HEK293T (cell line): ENCODE measurements at places on chromosomes 2 and 18.

DNA sequence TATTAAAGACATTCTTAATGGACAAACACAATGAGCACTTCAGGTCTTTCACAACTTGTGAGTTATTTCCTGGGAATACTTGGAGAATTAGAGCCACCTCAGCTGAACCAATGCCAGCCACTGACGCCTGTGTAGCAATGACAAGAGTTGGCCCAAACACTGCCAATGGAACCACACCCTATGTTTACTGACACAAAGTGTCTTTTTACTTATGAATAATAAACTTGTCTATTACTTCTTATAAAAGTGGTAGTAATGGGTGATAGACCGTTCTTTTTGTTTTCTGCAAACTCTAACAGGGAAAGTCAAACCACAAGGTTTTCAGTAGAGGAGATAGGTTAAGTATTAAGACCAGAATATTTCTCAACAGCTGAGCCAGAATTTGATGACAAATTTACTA is 12.5 kb upstream of the CHAC2 start:
- no peak for DNase-seq

DNA sequence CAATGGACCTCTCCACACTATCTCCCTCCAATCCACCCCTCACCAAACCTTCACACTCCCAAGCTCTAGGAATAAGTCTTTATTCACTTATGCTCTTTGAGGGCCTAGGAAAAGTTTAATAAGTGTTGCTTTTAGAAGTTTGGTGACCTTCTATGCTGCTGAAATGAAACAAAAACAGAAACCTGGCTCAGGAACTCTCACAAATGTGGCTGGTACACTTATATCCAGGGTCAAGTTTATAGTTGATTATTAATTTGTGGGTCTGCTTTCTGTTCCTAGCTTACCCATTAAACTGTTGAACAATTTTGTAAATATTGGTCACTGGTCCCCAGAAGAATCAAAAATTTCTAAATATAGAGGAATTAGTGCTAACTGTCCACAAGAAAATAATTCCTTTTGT is 14.2 kb upstream of the ANKRD44 start:
- DNase-seq, result no peak

- no peak for DNase-seq
These were observed 1.6 kb downstream of the EHD3 start for GRCh38 chr2:31235504-31235902.

DNA sequence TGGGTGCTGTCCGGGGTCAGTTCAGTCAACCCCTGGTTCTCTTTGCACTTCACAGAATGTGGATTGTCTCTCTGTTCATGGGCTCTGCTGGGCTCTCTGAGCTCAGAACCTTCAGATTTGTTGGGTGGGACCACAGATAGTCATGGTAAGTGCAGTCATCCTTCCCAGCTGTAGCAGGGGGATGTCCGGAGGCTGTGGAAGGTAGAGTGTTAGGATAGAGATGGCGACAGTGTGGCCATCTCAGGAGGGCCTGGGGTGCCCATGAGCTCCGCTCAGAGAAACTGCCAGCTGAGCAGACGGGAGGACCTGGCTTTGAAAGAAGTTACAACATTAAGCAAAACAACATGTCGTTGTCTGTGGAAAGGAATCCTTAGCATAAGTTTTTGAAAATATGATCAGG is 149.8 kb downstream of the FAM210A start:
- DNase-seq, result no peak

- DNase-seq, result no peak
These were observed 904.2 kb upstream of the NXPH2 start for GRCh38 chr2:139684286-139684860.

GRCh38 chr2:50754514-50754913 is 277.4 kb downstream of the NRXN1 start:
- no peak for DNase-seq

- DNase-seq, result no peak
These were observed 32.2 kb upstream of the TEX51 start for GRCh38 chr2:126866451-126866850.

DNA sequence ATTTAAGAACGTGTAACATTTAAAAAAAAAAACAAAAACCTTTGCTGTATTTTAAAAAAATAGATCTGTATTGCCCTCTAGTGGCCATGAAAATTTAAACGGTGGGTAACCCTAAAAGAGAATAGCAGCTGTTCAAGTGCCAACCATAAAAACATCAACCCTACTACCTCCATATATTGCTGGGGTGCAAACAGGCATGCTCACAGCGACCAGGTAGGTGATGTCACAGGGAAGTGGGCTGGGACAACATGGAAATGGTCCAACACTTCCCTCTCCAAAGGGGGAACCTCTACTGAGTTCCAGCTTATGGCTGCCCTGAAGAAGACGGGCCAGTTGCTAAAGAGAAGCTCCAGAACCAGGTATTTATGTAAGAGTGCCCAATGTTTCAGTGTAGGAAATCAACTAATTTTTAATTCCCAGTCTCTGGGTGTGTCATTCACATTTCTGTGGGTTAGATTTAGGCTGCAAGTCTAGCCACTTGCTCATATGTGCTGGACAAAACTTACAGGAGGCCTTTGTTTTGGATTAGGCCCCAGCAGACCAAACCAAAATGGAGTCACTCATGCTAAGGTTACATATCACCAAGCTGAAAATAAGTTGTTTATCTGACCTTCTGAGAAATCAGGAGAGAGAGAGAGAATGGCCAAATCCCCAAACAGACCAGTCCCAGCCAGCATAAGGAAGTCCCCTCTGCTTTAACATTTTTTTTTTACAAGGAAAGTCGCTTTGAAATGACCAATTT is 54.5 kb downstream of the SKA1 start:
- DNase-seq, result peak; percentile 6

GRCh38 chr2:6968319-6969100 is 51.3 kb downstream of the RNF144A start:
- no peak for DNase-seq

GRCh38 chr18:41128545-41128944 is 826.5 kb upstream of the PIK3C3 start:
- DNase-seq, result no peak

GRCh38 chr2:238380785-238381184 is 45.9 kb upstream of the ASB1 start:
- no peak for DNase-seq

GRCh38 chr2:189082376-189082975 is 97.1 kb downstream of the COL5A2 start:
- peak; percentile 7 for DNase-seq

DNA sequence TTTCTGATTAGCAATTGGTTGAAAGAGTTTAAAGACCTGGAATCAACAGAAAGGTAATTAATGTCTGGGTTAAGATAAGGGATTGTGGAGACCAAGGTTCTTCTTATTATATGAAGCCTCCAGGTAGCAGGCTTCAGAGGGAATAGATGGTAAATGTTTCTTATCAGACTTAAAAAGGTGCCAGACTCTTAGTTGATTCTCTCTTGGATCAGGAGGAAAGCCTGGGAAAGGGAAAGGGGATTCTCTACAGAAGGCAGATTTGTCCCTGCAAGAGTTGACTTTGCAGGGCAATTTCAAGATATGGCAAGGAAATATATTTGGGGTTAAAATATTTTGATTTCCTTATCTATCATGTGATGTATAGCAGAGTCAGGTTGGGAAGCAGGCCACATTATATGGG is 153.1 kb upstream of the ARL4C start:
- no peak for DNase-seq

GRCh38 chr2:119256582-119256921 is 32.9 kb downstream of the STEAP3 start:
- no peak for DNase-seq

GRCh38 chr2:212945526-212945925 is 205.9 kb downstream of the IKZF2 start:
- no peak for DNase-seq

DNA sequence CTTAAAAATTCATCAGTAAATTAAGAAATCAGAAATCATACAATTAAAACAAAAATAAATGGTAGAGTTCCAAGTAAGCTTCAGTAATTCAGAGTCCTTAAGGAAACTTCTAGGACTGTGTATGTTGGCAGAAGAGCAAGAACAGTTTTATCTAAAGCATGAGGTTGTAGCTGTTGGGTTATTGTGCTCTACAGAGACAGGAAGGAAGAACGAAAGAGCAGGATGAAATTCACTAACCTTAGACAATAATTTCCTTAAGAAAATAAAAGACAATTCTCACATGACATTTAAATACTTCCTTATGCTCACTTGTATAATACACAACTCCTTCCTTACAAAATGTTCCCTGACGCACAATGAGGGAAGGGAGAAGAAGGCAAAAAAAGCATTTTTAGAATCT is 133.4 kb downstream of the STK39 start:
- DNase-seq, result no peak

GRCh38 chr2:83578405-83578804 is 880.7 kb downstream of the SUCLG1 start:
- DNase-seq, result no peak

DNA sequence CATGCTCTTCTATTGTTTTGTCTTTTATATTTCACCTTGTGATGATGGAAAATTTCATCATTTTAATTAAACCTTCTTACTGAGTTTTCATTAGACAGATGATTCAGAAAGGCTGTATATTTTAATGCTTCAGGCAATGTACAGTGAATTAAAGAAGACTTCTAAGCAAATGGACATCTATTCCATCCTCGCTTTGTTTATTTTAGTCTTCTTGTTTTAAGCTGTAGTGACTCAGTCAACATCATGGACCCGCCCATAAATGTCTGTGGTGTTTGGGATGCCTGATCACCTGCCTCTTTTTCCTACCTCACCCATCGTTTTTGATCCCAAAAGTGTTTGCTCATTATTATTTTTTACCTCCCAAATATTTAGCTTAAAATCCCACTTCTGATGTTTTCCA is 43.1 kb downstream of the KYNU start:
- no peak for DNase-seq

GRCh38 chr18:79460481-79461300 is 65.0 kb downstream of the NFATC1 start:
- no peak for DNase-seq

- no peak for DNase-seq
These were observed 19.6 kb upstream of the ALMS1 start for GRCh38 chr2:73366060-73366459.

GRCh38 chr2:239159476-239159911 is 241.3 kb downstream of the HDAC4 start:
- DNase-seq, result no peak

DNA sequence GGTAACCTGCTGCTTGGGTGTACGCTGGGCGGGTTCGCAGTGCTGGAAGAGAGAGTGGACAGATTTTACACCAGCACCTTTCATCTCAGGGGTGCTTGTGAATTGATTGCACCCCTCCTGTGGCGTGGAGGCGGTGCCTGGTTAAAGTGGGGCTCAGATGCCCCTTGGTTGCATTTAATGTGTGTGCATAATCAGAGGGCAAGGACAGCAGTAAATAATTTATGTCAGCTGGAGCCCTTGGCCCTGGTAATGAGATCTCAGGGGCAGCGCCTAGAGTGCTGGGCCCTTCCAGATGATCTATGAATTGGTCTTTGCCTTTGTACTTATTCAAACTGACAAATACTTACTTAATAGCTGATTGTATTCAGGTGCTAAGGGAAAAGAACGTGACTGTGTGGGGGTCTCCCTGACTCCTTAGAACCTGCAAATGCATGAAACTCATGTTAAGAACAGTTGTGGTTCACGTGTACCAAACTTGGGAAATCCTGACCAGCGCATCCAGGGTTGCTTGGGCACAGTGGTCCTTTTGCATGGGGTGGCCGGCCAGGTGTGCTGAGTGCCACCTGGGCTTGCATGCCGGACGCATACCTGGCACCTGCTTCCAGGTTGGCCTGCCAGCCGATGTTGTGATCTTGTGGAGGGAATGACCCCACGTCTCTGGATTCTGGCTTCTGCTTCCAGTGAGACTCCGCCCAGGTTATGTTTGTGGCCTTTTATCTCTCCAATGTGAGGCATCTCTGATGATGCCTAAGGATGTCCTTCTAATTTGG is 118.5 kb downstream of the AGAP1 start:
- no peak for DNase-seq

DNA sequence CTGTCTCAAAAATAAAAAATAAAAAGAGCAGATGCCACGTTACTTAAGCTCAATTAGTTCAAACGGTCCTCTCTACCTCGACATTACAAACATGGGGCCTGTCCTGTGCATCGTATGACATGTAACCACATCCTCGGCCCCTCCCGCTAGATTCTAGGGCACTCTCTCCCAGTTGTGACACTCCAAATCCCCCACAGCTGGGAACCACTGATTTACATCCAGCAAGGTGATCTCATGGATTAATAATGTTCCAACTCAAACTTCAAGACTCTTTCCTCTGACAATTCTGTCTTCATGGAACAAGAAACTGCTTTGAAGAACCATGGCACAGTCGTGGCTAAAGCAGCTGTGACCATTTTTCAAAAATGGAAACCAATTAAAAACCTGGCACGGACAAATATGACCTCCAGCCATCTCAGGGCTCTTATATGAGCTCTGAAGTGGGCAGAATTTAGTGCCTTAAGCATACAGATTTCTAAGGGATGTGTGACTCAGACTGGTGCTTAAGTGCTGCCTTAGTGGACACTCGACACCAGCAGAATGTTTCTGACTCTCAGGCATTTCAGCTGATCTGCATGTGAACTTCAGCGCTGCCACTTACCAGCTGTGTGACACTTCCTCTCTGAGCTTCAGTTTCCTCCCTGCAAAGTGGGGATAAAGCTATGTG is 31.7 kb upstream of the ASAP2 start:
- DNase-seq, result no peak

DNA sequence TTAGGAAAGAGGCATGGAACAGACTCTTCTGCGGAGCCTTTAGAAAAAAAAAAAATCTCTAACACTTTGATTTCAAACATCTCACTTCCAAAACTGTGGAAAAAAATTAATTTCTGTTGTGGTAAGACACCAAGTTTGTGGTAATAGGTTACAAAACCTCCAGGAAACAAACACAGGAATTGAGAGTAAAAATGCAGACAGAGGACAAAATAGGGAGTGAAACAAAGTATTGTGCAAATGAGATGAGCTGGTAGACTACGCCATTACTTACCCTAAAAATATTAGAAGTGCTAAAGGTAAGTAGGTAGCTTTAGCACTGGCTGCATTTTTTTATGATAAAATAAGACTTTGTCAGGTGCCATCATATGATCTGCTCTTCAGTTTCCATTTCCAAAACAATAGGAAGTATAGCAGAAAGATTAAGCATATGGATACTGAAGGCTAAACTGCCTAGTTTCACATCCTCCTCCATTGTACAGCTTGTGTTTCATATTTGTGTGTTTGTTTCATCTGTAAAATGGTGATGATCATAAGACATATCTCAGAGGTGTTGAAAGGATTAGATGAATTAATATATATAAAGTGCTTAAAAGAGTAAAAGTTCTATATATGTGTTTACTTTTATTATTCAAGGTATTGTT is 309.2 kb downstream of the NR4A2 start:
- DNase-seq, result no peak

DNA sequence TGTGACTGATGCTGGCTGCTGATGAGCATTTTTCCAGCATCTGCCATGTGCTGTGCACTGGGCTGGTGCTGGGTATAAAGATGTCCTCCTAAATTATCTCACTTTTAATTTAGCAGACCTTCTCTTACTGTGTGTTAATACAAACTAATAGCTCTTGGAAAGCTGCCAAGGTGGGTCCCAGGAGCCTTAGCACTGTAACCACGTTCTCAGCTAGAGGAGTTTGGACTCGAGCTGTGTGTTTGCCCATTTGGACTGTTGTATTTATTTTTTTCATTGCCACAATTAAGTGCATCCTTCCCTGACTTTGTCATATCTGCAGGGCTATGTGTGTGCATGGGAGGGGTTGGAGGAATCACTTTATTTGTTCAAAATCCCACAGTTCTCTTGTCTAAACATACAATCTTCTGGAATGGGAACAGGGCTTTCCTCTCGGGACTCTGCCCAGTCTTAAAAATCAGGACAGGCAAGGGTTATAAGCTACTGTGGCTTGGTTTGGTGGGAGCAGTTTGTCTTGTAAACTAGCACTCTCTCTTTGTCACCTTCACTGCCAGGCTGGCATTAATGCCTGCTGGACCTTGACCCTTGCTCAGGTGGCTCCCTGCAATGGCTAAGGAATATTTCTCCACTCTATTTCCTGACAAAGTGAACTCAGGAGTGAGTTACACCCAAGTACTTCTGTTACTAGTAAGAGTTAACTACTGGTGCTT is 129.7 kb upstream of the MGAT5 start:
- DNase-seq, result no peak
